Activated CD8-positive, alpha-beta T cell treated with anti-CD3 and anti-CD28 coated beads for 36 hours (primary cell): ENCODE measurements at places on chromosomes 3 and 15. TPM values are rescaled to one million over a fixed set of nuclear protein-coding genes. Genes with fewer than 3 reads are reported as not detected.

- H3K4me3 ChIP-seq, result no peak overlapping the region
- no peaks in the 10 kb centered on the region for H3K4me1 ChIP-seq
- no peaks in the 10 kb centered on the region for H3K36me3 ChIP-seq
- no peaks in the 10 kb centered on the region for H3K27me3 ChIP-seq
- H3K27ac ChIP-seq, result no peak overlapping the region
Observed at GRCh38 chr3:55405436-55405835, 81.7 kb downstream of the WNT5A start.

- H3K27me3 ChIP-seq, result peaks cover 5% of the 10 kb centered on the region
- H3K36me3 ChIP-seq, result no peaks in the 10 kb centered on the region
- no peaks in the 10 kb centered on the region for H3K4me1 ChIP-seq
- DNase-seq, result no peak
Observed at GRCh38 chr15:100790786-100791265, 88.8 kb upstream of the ALDH1A3 start.

DNA sequence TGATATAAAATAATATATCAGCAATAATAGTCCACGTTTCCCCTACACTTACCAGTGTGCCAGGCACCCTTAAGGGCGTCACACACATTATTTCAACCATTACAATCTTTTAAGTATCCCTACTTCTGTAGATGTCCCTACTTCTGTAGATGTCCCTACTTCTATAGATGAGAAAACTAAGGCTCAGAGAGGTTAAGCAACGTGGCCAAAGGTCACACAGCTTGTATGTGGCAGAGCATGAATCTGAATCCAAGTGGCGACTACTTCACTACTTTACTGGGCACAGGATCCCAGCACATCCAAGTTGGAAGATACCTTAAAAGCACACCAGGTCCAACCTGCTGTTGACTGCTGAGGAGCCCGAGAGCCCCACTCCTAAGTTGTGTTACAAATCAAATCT, 77.5 kb downstream of the TLE3 start:
- no peaks in the 10 kb centered on the region for H3K36me3 ChIP-seq
- no peak for DNase-seq
- H3K4me3 ChIP-seq, result no peak overlapping the region

DNA sequence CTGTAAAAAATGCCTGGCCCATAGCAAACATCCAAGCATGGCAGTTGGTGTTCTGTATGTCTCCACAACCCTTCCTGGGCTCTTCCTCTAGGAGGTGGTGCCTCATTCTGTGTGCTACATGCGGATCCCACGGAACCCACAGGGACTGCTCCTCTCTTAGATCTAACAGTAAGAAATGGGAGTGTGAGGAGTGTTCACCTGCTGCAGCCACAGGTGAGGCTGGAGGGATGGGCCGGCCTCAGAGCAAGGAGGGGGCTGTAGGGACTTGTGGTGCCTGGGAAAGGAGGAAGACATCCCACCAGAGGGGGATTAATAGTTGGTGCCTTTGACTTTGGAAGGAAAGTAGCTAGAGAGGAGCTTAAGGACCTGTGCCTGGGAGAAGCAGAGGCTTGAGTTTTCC, 22.2 kb downstream of the SEMA3G start:
- H3K27ac ChIP-seq, result no peak overlapping the region
- H3K4me1 ChIP-seq, result peaks cover under 1% of the 10 kb centered on the region
- H3K4me3 ChIP-seq, result no peak overlapping the region
- H3K27me3 ChIP-seq, result no peaks in the 10 kb centered on the region
- no peak for DNase-seq

- H3K27ac ChIP-seq, result no peak overlapping the region
- H3K4me1 ChIP-seq, result no peaks in the 10 kb centered on the region
- no peaks in the 10 kb centered on the region for H3K27me3 ChIP-seq
- H3K4me3 ChIP-seq, result no peak overlapping the region
- DNase-seq, result no peak
- no peaks in the 10 kb centered on the region for H3K36me3 ChIP-seq
Observed at GRCh38 chr3:140196970-140197369, 262.0 kb downstream of the CLSTN2 start.

- no peaks in the 10 kb centered on the region for H3K36me3 ChIP-seq
- H3K4me3 ChIP-seq, result no peak overlapping the region
- no peaks in the 10 kb centered on the region for H3K27me3 ChIP-seq
- no peak for DNase-seq
- H3K4me1 ChIP-seq, result no peaks in the 10 kb centered on the region
- no peak overlapping the region for H3K27ac ChIP-seq
Observed at GRCh38 chr3:27171113-27171512, 198.1 kb downstream of the NEK10 start.

DNA sequence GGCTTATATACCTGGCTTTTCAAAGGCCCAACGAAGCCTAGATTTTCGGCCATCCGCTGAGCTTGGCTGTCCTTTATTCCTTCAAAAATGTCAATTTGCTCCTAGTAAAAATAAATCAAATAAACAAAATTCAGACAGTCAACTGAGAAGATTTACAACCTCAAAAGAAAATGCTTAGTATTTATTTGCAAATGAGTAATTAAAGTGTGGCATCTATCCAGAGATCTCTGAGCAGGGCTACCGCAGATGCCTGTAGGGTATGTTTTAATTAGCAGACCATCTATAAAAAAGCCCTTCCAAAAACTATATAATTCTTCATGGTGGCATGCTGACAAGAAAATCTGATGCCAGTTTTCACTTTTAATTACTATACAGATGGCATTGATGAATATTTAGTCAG, 136.2 kb downstream of the SUCLG2 start:
- H3K36me3 ChIP-seq, result peaks cover 34% of the 10 kb centered on the region
- H3K4me1 ChIP-seq, result peaks cover 4% of the 10 kb centered on the region

GRCh38 chr3:178671791-178672190, 135.6 kb downstream of the KCNMB2 start:
- H3K4me3 ChIP-seq, result no peak overlapping the region
- no peaks in the 10 kb centered on the region for H3K36me3 ChIP-seq
- DNase-seq, result no peak
- H3K27ac ChIP-seq, result no peak overlapping the region

DNA sequence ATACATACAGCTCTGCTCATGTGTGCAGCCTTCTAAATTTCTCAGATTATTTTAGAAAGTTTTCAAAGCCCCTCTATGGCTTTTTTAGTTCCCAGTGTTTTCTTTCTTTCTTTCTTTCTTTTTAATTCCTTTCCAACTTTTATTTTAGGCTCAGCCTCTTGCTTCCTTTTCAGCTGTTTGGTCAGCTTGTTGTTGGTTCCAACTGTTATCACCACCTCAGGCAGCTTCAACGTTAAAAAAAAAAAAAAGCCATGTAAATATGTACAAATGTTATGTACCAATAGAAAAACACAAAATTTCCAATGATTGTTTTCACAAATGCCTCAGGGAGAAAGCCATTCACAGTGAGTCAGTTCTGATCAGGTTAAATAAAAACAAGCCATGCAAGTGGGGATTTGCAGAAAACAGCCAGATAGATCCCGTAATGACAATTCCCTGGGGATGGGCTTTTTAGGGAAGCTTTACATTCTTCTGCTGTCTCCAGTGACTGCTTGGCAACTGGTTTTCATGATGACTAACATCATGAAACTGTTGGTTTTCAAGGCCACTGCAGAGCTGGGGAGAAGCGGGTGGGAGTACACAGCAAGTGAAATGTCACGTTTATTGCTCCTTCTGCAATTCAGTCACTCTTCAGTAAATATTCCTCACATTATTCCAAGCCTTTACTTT, 908.4 kb downstream of the EPHA3 start:
- H3K4me1 ChIP-seq, result no peaks in the 10 kb centered on the region
- no peaks in the 10 kb centered on the region for H3K36me3 ChIP-seq
- H3K27ac ChIP-seq, result no peak overlapping the region

DNA sequence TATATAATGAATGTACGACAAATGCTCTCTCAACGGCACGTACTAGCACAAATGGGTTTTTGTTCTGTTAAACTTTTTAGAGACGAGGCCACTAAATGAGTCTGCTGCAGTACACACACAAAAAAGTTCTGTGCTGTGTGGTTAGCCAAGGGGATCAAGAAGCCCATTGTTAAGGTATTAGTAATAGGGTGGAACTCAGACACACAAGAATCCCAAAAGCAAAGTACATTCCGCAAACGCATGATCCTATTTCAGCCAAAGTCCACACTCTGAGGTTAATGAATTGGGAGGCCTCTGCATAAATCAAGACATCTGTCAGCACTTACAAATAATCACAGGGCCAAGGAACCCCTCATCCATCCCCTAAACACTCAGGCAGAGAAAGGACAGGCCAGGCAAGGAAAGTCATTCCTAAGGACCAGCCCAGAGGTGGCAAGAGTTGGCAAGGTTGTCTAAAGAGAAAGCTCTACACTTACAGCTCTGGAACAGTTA, 12.1 kb downstream of the OSBPL10 start:
- H3K36me3 ChIP-seq, result no peaks in the 10 kb centered on the region
- no peak for DNase-seq
- no peaks in the 10 kb centered on the region for H3K4me1 ChIP-seq

DNA sequence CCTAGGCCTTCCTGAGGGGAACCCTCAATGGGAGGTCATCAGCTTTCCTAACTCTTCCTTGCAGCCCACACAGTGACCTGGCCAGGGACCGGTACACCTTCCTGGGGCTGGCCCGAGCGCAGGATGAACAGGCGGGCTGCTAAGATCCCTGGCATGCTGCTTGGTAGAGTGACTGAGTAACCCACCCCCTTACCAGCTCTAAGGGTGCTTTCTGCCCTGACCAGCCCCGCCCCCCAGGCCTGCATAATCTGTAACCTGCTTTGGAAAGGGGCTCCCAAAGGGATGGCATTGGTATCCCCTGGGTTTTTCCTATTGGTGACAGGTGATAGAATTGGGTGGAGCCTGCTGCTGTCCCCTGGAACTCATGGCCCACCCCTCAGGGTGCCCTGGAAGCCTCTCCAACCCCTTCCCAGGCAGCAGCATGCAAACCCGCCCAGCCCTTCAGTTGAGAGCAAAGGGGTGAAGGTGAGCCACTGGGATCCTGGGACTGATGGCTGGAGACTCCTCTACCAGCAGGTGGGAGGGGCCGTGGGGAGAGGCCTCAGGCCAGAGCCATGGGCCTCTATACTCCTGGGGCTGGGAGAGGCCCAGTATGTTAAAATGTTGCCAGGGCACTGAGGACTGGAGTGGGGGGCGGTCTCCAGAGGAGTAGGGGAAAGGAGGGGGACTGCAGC, 11.1 kb upstream of the KIF7 start:
- DNase-seq, result no peak
- no peak overlapping the region for H3K27ac ChIP-seq
- H3K27me3 ChIP-seq, result peaks cover 26% of the 10 kb centered on the region

- H3K36me3 ChIP-seq, result peaks cover 19% of the 10 kb centered on the region
- DNase-seq, result no peak
- peak overlapping the region; percentile 68 for H3K27ac ChIP-seq
- peaks cover 82% of the 10 kb centered on the region for H3K4me1 ChIP-seq
- H3K4me3 ChIP-seq, result no peak overlapping the region
Observed at GRCh38 chr3:31565288-31565687, 32.6 kb downstream of the STT3B start.

GRCh38 chr15:99719096-99719541, 14.1 kb downstream of the LYSMD4 start:
- H3K4me3 ChIP-seq, result no peak overlapping the region
- peak overlapping the region; percentile 30 for H3K27ac ChIP-seq
- no peak for DNase-seq
- no peaks in the 10 kb centered on the region for H3K36me3 ChIP-seq
- peaks cover 38% of the 10 kb centered on the region for H3K4me1 ChIP-seq

Gene LYZL4
- total RNA-seq, result not detected

Gene ACAD11
- 22.3 TPM for total RNA-seq

Gene CRYGS
- total RNA-seq, result 2.6 TPM

Gene TMC3
- total RNA-seq, result not detected

Gene SLC28A1
- total RNA-seq, result not detected
